ENCODE measurements at places on chromosomes 1 and 21. TPM values are rescaled to one million over a fixed set of nuclear protein-coding genes. Genes with fewer than 3 reads are reported as not detected.

DNA sequence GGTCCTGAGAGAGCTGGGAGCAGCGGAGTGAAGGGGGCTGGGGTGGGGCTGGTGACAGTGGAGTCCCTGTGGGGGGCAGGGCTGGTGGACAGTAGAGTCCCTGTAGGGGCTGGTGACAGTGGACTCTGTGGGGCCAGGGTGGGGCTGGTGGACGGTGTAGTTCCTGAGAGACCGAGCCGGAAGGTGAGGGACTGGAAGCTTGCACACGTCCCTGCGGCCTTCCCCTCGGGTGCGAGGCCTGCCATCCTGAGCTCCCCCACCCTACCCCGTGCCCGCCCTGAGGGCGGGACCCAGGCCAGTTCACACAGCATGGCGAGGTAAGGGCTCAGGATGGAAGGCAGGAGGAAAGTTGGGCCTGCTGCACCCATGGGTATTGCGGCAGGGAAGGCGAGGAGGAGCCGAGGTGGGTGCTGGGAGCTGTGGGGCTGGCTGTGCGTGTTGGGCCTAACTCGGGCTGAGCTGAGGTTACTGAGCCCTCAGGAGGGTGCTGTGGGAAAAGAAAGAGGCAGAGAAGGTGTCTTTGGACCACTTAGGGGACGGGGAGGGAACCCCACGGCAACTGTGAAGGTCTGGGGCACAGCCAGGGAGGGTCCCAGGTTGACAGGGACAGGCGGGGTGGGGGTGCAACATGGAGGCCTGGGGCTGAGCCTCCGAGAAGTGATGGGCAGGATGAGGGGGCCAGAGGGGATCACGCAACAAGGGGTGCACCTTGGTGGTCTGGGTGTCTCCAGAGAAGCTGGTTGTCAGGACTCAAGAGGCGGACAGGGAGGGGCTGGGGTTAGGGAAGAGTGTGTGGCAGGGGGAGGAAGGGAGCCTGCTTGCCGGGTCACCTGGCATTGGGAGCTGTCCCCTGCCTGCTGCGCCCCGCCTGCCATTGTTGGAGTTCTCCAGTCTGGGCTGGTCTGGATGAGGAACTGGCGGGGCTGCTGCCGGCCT is 60.8 kb downstream of the PRKCZ start:
- DNase-seq, result no peak

GRCh38 chr1:175656416-175656815 is 87.0 kb downstream of the TNR start:
- no peak for DNase-seq

- DNase-seq, result no peak
These were observed 35.1 kb upstream of the IFNGR2 start for GRCh38 chr21:33368124-33368523.

DNA sequence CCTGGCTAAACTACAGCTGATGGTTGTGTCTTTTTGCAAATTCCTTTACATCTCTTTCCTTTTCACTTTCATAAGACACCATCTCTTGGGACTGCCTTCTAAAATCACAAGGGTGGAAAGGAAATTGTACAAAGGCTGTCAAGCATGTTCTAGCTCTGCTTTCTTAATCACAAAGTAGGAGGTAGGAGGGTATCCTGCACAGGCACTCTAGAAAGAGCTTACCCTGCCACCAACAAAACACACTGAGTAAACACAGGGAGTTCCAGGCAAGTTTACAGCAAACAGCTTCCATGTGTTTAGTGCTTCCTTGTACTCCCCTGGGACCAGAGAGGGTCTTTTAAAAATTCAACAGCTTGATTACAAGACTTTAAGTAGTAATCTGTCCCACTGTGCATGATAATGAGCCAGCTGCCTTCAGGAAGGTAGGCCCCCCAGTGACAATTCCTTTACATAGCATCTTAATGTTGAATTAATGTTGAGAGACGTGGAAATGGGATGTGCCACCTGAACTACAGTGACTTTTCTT is 2.4 kb downstream of the PLPP3 start:
- no peak for DNase-seq

DNA sequence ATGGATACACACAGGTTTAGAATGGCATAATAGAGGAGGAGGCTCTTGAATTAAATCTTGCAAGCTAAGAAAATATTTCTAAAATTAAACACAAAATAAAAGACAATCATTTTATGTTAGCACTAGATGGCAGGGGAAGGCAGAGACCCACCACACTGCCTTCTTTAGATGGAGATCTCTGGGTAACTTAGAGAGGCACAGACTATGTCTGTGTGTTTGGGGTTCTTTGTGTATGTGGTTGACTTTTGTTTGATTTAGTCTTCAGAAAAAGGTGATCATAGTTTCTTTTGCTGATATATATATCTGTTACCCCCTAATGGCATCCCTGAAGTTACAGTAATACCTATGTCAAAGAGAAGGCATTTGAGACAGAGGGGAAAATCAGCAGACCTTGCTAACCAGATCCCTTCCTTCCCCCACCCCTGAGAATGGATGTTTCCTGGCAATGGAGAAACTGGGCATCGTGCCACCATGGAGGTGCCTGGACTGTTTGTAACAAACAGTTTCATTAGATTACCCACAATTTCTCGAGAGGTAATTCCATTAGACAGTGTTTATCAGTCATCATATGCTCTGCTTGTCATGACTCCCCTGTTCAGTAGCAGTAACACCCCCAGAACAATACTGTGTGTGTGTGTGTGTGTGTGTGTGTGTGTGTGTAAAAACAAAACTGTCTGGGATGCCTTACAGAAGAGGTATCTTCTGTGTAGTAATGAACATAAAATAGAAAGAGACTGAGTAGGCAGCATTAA is 228.3 kb upstream of the DEPDC1 start:
- no peak for DNase-seq

DNA sequence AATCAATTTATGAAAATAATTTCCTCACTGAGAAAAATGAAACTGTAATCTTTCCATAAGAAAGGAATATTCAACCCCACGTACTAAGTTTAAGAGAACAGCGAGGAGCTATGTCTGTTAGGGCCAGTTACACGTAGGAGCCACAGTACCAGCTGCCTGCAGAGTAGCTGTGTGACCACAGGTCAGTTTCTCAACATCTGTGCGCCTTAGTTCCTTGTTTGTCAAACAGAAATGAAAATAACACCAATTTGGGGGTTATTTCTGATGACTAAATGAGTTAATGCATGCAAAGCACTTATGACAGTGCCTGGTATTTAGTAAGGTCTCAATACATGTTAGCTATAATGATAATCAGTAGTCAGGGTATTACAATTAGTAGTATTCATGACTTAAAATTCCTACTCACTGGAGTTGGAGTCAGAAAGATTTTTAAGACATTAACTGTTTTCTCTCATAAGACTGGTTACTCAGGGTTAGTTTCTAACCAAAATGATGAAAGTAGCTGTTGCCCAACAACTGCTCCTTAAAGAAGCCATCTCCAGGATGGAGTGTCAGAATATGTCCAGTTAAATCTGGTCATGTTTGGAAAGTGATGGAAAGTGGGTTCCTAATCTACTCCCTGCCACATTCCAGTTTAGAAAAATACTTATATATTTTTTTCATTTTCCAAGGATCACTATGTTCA is 85.8 kb upstream of the ZNF648 start:
- no peak for DNase-seq

- no peak for DNase-seq
These were observed 138.6 kb upstream of the BMP8A start for GRCh38 chr1:39352881-39353280.

GRCh38 chr1:112054510-112054909 is 65.0 kb upstream of the KCND3 start:
- DNase-seq, result no peak

Gene CNR2
- total RNA-seq, result 0.09 TPM

- no peak for DNase-seq
These were observed 9.8 kb downstream of the PINK1 start for GRCh38 chr1:20643080-20643479.

GRCh38 chr1:80893115-80893514 is 907.6 kb upstream of the ADGRL2 start:
- no peak for DNase-seq

Gene EDARADD
- total RNA-seq, result 2.2 TPM

Gene CR1
- total RNA-seq, result 30.1 TPM

Gene GJB3
- total RNA-seq, result 1.3 TPM

Gene UQCRH
- 103 TPM for total RNA-seq

DNA sequence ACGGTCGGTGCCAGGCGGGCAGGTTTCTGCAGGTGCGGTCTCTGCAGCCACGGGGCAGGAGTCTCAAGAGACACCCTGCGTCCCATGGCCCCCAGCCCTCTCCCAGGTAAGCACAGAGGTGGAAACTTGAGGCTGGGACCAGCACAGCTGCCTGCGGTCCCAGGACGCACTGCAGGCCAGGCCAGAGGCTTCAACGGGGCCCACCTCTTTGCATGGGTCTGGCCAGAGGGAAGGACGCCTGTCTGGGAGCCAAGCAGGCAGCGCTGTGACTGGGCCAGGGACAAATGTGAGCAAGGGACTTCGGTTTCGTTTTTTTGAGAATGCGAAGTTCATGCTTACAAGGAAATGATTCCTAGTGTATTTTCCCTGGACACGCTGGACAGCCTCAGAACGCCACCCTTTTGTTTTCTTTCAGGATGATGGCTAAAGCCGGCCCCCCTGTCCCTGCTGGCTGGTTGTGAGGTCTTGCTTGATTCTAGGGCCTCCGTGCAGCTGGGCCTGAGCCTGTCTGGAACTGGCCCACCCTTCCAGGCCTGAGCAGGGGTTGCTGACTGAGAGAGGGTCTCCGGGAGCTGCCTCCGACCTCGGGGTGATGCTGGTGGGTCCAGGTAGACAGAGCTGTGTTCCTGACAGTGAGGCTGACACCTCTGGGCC is 38.3 kb downstream of the MORN1 start:
- no peak for DNase-seq

DNA sequence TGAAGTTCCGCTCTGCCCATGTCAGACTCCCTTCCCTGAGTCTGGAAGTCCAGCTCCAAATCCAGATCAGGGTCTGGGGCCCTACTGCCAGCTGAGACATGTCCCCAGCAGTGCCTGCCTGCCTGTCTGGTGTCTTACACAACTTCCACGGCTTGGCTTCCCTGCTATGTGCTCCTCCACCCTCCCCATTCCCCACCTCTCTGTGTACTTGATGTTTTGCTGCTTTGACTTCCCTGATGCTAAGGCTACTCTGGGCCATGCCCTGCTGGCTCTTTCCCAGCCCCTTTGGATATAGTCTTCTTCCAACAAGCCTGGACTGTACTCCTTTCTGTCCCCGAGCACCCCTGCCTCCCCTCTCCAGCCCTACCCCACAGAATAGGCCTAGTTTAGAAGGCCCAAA is 7.3 kb downstream of the GJA5 start:
- no peak for DNase-seq

- DNase-seq, result no peak
These were observed 18.0 kb upstream of the BCAR3 start for GRCh38 chr1:93699503-93700168.

- DNase-seq, result no peak
These were observed 11.0 kb upstream of the PLA2G2C start for GRCh38 chr1:20197329-20197791.

Gene LCE1D
- not detected for total RNA-seq

Gene AGT
- 13.0 TPM for total RNA-seq

Gene HMGCS2
- not detected for total RNA-seq

- no peak for DNase-seq
These were observed 898 bp downstream of the MFSD2A start for GRCh38 chr1:39955547-39956539.

All from sciatic nerve (tissue), 2 donors.